CD4-positive, alpha-beta T cell treated with Interleukin-6 at 100 ng/mL for 8 hours (primary cell): ENCODE measurements at places on chromosomes 3 and 15.

GRCh38 chr3:4739289-4740236 lies 239.7 kb upstream of the BHLHE40 start:
- DNase-seq = no peak

GRCh38 chr3:187968883-187969580 lies 184.9 kb upstream of the LPP start:
- DNase-seq = no peak

GRCh38 chr3:142152384-142152783 lies 3.0 kb upstream of the TFDP2 start:
- no peak for DNase-seq

DNA sequence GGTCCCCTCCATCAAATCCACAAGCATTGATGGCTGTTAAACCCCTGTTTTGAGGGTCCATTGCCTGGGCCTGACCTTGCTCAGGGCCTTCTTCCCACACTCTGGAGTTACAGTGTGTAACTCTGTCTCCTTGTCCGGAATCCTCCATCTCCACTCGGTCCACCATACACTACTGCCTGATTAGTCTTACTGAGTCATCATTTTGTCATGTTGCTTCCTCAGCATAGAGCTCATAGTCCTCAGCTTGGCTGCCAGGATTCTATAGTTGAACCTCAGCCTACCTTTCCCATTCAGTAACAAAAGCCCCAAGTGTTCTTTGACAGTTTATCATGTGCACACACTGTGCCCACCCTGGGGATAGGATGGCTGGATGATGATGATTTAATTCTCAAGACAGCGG lies 113.0 kb downstream of the PDE8A start:
- no peak for DNase-seq

GRCh38 chr15:100529556-100529955 lies 806 bp upstream of the CERS3 start:
- no peak for DNase-seq

- no peak for DNase-seq
These were observed 370.7 kb upstream of the RARB start for GRCh38 chr3:25057379-25057778.

DNA sequence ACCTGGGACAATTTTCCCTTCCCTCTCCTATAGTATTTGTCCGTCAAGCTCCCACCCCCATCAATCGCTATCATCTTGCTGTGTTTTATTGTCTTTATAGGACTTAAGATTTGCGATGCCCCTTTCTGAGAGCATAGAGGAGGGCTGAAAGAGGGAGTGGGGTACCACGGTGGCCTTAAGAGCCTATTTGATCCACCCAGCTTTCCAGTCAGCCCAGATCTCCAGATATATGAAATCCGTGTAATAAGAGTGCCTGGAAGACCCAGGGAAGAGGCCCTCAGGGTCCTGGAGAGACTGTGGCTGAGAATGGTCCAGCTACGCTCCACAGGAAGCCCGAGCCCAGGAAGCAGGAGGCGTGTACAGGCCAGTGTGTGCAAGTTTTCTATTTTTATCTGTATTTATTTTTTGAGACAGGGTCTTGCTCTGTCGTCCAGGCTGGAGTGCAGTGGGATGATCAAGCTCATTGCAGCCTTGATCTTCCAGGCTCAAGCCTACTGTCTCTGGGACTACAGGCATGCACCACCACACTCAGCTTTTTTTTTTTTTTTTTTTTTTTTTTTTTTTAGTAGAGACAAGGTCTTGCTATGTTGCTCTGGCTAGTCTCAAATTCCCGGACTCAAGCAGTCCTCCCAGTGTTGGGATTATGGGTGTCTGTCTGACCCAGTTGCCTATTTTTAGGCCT lies 964 bp upstream of the NCKIPSD start:
- DNase-seq = no peak

GRCh38 chr3:160400030-160400701 lies 716 bp downstream of the SMC4 start:
- peak; percentile 4 for DNase-seq

GRCh38 chr3:183637106-183637486 lies 1.7 kb downstream of the KLHL24 start:
- no peak for DNase-seq

DNA sequence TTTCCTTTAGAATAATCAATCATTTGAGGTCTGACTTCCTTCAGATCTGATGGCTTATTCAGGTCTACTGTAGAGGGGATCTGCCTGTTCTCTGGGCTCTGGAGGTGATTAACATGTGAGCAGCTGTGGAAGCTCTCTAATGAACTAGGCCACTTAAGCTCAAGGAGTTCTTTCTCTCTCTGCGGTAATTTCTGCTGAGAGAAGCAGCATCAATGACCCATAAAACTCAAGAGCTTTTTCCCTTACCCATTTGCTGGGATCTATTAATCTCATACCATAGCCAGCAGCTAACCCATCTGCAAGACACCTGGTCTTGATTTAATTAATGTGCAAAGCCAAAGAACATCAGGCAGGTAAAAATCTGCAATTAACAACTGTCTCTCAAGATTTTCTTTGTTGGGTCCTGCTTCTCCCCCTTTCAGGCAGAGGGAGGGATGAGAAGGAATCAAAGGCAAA lies 73.2 kb upstream of the DLG1 start:
- DNase-seq = no peak

DNA sequence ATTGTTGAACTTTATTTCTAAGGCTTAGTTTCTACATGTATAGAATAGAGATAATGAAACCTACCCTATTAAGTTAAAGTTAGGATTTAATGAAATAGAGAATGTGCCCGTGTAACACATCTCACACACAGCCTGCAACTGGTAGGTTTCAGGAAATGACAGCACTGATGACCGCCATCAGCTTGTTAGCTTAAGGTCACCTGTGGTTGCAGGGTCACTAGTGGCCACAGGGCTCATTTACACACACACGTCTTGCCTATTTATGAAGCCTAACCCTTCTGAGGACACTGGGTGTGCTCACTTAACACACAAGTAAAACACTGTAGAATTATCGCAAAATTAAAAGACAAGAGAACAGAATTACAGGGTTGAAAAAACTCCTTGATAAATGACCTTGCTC lies 20.1 kb downstream of the CHRM5 start:
- no peak for DNase-seq

DNA sequence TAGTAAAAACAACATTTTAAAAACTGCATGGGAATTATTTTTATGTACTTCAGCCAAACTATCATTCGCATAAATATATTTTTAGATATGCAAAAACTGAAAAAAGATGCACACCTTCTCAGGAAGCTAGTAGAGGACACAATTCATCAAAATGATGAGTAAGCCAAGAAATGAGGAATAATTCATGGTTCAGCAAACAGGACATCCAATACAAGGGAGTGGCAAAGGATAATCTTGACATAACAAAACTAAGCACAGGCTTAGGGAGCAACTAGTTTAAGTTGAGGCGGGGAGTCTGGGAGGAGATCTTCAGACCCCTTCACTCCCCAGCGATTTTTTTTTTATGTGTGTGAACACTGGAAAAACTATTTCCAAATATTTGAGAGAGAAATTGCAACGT lies 93.7 kb downstream of the ZNF280D start:
- DNase-seq = no peak

- peak; percentile 18 for DNase-seq
These were observed 1.5 kb upstream of the SKIL start for GRCh38 chr3:170355738-170356595.

DNA sequence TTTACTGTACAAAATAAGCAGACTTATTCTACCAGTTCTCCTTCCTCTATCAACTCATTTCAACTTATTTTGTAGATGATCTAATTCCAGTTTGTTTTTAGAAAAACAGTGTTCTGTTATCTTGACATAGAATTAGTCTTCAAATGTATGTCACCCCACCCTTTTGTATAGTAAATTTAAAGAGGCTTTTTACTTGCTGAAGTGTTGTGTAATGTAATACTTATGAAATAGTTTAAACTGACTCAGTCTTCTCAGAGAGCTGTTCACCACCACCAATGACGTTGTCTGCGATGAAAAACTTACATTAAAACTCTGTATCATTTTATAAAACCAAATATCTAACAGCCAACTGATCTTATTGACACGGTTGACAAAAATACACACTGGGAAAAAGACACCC lies 82.9 kb downstream of the RAP2B start:
- no peak for DNase-seq

DNA sequence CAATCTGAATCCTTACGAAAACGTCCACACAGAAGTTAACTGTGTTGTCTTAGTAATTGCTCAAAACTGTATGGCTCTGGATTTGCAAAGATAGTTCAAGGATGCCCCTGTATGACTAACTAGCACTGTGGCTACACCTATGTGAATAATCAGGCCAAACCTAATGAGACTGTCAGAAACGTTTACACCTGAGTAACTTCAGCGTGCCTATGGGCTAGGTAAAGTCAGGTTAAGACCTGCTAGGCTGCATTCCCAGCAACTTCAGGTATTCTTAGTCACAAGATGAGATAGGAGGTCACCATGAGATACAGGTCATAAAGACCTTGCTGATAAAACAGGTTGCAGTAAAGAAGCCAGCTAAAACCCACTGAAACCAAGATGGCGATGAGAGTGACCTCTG lies 87.8 kb upstream of the PLXND1 start:
- DNase-seq = no peak

DNA sequence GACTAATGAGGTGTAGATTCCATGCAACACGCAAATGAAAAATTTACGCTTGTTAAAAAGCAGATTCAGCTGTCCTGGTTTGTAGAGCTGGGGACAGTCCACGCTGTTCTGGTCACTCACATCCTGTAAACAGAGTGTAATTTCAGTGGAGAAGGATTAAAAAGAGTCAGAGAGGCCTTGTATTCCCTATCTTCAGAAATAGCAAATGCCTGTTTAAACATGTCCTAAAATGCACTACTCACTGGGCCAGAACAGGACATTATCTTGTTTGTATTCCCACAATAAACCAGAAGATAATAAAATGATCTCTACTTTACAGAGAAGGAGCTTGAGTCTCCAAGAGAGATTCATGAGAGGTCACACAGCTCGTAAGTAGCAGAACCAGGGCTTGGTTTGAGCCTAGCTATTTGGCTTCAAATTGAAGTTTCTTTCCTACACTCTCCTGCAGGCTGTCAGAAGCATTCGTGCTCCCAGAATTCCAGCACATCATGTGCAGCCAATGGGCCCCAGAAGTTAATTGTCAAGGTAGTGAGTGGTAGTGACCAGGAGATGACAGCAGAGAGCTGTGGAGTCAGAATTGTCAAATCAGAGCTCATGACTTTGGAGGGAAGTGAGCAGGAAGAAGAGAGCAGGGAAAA lies 242.5 kb downstream of the ATP8B4 start:
- DNase-seq = no peak

DNA sequence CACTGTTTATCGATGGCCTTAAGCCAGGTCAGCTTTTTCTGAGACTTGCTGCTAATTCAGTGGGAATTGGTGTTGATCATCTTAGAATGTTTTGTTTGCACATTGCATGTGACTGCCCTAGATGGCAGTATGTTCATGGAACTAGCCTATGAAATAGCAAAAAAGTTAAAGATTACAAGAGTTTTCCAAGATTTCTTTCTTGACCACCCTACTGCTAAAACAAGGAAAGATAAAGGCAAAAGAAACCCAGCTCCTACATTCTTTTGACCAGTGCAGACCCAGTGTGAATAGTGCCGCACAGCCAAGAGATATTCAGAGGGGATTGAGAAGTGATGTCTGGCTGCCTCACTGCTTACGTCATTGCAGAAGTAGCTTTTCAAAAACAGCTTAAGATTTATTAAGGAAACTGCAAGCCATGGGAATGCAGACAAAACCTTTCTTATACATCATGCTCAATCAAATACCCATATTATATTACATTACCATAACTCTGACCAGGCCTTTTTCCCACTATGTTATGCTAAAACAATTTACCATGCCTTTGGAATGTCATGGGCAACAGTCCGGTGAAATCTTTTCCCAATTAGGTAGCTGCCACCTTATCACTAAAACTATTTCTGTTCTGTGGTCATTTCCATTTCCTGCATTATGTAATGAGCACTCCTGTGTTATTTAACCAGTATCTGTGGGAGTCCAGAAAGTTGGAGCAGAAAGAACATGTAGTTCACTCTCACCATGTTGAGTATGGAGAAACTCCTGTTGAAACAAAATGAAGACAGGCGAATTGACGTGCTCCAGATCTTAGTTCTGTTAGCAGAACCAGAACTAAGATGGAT lies 6.0 kb downstream of the PHLDB2 start:
- no peak for DNase-seq

- DNase-seq = no peak
These were observed 1.3 kb upstream of the AEN start for GRCh38 chr15:88619796-88620195.

DNA sequence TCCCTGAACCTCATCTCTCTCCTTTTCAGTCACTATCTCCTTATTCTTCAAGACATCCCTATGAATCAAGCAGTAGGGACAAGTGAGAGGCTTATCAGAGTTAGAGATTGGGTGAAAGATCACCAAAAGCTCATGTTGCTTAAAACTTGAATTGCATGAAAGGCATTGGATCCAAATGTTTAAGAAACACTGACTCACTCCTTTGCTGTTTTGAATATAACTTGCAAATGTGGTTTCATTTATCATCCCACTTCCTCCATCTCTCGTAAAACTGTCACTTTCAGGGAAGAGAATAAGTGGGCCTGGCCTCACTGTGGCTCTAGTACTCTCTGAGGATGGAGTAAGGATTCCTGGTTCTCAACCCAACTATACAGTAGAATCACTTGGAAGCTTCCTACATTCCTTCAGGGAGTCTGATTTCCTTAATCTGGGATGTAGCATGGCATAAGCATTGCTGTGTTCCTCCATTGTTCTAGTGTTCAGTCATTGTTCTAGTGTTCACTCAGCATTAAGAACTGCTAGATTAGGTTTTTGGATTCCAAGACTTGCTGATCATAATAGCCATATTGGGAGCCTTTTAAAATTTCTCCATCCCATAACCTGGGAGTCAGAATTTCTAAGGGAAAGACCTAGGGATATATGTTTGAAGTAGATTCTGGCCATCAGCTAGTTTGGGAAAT lies 171.8 kb downstream of the TMEM108 start:
- no peak for DNase-seq

- no peak for DNase-seq
These were observed 35.2 kb downstream of the GOLGA6L2 start for GRCh38 chr15:23411841-23412240.

- DNase-seq = peak; percentile 30
These were observed 15.4 kb upstream of the ZNF774 start for GRCh38 chr15:90336705-90337141.

GRCh38 chr3:38136393-38136776 lies 542 bp downstream of the ACAA1 start:
- DNase-seq = no peak

DNA sequence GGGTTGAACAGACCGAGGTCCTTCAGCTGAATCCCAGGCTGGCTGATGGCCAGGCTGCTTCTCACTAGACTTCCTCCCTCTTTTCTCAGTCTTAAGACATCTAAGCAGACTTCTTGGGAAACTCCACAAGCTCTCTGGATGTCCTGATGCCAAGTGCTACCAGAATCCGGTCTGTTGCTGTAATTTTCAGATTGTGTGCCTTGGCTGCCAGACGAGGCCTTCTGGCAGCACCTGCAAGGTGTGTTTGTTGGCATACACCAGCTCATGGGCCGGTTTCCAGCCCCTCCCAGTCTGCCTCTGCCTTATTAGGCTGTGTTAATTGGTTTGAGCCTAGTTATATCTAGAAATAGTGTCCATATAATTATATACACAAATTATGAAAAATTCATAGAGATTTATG lies 120.6 kb downstream of the TNIK start:
- DNase-seq = no peak
